ENCODE measurements at places on chromosomes 3 and 15.

DNA sequence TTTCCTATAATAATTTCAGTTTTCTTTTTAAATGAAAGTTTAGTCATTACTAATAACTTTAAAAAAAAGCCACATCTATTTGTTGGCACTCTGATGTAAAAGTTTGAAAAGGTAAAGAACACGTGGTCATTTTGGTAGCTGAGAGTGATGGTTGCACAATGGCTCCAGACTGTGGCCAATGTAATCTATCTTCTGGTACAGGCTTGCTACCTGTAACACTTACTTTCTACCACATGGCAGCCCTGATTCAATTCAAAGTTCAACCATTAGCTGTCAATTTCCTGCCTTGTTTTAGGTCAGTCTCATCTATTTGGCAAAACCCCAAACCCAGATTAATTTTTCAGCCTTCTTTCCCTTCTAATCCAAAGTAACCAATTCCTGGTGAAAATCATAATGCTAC lies 126.1 kb downstream of the TUSC7 start:
- DNase-seq, result no peak

GRCh38 chr3:136835813-136836510 lies 17.0 kb downstream of the SLC35G2 start:
- no peak for DNase-seq

DNA sequence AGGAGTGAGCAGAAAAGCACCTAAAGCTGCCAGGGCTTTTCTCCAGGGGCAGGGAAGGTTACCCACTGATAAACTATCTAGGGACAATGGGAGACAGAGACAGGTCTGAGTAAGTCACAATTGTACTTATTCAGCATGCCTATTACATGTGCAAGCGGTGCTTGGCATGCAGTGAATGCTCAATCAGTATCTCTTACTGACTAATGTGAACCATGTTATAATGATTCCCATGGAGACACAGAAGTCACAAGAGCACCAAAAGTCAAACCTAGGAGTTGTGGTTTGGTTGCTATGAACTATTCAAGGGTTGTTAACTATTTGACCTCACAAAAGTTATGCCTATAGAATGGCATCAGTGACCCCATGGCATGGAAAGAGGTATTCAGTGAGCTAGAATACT lies 50.0 kb upstream of the RASGRP1 start:
- DNase-seq, result no peak

- DNase-seq, result peak; percentile 65
Measured at GRCh38 chr15:45714590-45715488, 80.0 kb downstream of the SQOR start.

DNA sequence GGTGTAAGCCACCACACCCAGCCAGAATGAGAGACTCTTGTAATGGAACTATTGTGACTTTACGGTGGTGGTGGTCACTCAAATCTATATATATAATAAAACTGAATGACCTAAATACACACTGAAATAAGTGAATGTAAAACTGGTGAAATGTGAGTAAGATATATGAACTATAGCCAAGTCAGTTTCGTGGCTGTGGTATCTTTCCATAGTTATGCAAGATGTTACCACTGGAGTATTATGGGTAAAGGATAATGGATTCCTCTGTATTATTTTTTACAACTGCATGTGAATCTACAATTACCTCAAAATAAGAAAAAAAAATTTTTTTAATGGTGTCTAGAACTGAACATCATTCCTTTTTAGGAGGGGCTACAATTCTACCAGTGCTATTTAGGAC lies 21.9 kb downstream of the PIK3CB start:
- no peak for DNase-seq

DNA sequence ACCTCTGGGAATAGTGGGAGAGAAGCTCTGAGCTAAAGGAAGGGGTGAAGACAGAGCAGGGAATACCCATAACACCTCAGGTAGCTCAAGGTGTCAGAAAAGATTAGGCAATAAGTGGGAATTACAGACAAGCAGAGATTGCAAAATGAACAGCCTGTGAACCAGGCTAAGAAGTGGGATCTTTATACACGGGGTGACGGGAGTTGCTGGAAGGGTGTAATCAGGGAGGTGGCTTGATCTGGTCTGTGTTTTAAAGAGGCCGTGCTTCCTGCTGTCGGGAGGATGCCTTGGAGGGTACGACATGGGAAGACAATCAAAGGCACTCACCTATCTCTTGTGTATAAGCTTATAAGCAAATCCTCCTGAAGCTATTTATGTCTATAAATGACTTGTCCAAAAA lies 216.3 kb downstream of the CLSTN2 start:
- DNase-seq, result no peak

DNA sequence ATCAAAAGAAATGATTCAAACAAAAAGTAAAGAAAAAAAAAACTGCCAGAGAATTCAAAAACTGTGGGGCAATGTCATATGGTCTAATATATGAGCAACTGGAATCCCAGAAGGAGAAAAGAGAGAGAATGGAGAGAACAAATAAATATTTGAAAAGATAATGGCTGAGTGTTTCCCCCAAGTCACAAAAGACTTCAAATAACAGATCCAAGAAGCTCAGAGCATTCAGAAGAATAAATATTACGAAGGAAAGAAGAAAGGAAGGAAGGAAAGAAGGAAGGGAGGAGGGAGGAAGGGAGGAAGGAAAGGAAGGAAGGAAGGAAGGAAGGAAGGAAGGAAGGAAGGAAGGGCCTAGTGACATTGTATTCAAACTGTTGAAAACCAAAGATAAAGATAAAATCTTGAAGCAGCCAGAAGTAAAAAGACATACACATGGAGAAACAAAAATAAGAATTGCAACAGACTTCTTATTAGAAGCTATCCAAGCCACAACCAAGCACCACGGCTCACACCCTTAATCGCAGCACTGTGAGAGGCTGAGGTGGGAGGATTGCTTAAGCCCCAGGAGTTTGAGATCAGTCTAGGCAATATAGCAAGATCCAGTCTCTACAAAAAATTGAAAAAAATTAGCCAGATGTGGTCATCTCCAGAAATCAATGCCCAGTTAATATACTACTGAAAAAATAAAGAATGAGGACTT lies 118.9 kb upstream of the IGSF10 start:
- no peak for DNase-seq

- DNase-seq, result no peak
Measured at GRCh38 chr3:123295901-123296250, 94.1 kb downstream of the SEC22A start.

- no peak for DNase-seq
Measured at GRCh38 chr15:100923902-100924301, 4.7 kb downstream of the LRRK1 start.

DNA sequence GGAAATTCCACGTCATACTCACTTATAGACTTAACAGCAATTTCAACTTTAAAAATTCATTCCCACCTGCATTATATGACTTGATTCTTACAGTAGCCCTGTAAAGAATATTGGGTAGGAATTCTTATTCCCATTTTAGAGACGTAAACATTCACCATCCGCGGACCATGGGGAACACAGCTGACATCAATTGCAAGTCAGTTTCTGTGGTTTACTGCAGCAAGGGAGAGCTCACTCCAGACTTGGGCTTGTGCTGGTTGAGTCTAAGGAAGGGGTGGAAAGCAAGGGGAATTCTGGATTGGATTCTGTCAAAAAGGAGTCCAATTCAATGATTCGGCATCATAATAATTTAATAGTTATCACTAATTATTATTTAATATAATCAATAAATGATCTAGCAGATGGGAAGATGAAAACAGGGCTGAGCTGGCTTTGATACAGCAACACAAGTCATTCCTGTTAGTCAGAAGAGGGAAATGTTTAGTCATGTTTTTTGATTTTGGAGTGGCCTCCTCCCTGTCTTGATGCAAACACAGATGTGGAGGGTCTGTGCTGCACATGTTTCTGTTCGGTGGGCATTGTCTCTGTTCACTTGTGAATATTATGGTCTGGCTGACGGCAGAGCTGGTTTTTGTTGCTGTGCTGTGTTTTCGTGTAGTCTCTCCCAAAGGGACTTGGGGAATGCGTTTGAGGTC lies 9.7 kb downstream of the LIPC start:
- no peak for DNase-seq

DNA sequence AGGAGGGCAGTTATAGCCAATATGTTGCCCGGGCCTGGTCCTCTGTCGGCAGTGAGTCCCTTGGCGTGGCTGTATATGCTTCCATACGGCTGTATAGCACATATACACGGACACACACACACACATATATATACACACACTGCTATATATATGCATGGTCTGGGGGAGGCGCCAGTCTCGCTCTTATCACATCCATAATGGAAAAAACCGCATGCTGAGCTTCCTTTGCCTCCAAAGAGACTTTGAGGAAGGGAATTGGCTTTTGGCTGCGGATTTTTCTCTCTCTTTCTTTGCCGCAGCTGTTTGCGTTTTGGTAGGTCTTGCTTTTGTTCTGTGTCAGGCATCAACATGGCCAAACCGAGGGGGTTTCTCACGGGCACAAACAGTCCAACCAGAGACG lies 11.3 kb upstream of the TMEM115 start:
- no peak for DNase-seq

Data from activated CD8-positive, alpha-beta memory T cell treated with anti-CD3 and anti-CD28 coated beads for 24 hours (primary cell).